Cardiac atrium fibroblast (primary cell): ENCODE measurements at places on chromosomes 1 and 21. TPM values are rescaled to one million over a fixed set of nuclear protein-coding genes. Genes with fewer than 3 reads are reported as not detected.

STIL gene
- 3.7 and 4.9 TPM in 2 replicates for total RNA-seq

C1QA gene
- total RNA-seq = not detected in 2 replicates

KCNQ4 gene
- total RNA-seq = under 0.01 TPM in 1 of 2 replicates, not detected in the other

HES2 gene
- total RNA-seq = 0.49 and 3.1 TPM in 2 replicates

CAMK1G gene
- total RNA-seq = not detected in 2 replicates

KRTAP6-1 gene
- total RNA-seq = not detected in 2 replicates

MROH7 gene
- total RNA-seq = 0.54 TPM in 1 of 2 replicates, not detected in the other
